ENCODE measurements at places on chromosomes 2 and 18.

GRCh38 chr2:22020091-22020742 lies 896.4 kb downstream of the TDRD15 start:
- peak; percentile 93 for DNase-seq

- no peak for DNase-seq
Observed at GRCh38 chr18:70279470-70279869, 9.4 kb upstream of the SOCS6 start.

- no peak for DNase-seq
Observed at GRCh38 chr2:231987124-231987727, 25.7 kb downstream of the DIS3L2 start.

GRCh38 chr2:26273501-26273900 lies 28.8 kb downstream of the HADHB start:
- no peak for DNase-seq

DNA sequence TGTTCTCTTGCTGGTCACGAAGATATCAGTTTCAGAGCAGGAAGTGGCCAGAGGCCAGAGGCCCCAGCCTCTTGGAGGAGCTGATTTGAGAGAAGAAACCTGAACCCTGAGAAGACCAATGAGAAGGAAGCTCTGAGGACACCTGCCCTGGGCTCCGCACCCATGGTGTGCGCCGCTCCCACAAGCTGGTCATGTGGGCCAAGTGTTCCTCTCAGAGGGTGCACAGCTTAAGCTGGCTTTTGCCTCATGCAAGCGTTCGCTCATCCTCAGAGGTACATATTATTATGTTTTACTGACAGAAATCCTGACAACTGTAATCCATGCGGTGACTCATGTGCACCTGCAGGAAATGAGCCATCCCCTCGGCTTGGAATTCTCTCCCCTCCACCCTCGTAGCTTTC lies 316.1 kb upstream of the MYT1L start:
- no peak for DNase-seq

DNA sequence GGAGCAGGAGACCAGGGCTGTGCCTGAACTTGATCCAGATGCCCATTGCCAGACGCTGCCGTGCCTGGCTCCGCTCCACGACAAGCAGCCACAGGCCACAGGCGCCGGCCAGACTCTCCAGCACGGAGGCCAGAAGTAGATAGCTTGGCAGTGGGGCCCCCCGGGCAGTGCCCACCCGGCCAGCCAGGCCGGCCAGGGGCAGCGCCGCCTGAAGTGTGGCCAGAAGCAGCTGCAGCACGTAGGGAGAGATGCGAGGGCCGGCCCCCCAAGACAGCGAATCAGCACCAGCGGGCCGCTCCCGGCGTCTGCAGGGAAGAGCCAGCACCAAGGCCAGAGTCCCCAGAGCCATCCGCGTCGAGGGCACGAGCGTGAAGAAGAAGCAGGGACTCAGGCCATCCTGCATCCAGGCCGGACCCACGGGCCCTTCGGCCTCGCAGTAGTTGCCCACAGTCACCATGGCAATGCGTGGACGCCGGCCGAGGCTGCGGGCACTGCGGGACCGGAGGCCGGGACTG lies 484 bp downstream of the ABCB6 start:
- no peak for DNase-seq

DNA sequence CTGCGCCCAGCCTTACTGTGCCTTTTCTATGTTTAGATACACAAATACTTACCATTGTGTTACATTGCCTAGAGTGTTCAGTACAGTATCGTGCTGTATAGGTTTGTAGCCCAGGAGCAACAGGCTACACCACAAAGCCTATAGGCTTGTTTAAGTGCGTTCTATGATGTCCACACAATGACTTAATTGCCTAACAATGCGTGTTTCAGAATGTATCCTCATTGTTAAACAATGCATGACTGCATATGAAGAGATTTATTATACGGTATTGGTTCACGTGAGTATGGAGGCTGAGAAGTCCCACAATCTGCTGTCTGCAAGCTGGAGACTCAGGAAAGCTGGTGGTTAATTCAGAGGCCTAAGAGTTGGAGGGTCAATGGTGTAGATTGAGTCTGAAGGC lies 46.1 kb upstream of the MGAT4A start:
- DNase-seq: no peak

GRCh38 chr2:180753809-180754761 lies 226.3 kb upstream of the UBE2E3 start:
- DNase-seq: no peak

DNA sequence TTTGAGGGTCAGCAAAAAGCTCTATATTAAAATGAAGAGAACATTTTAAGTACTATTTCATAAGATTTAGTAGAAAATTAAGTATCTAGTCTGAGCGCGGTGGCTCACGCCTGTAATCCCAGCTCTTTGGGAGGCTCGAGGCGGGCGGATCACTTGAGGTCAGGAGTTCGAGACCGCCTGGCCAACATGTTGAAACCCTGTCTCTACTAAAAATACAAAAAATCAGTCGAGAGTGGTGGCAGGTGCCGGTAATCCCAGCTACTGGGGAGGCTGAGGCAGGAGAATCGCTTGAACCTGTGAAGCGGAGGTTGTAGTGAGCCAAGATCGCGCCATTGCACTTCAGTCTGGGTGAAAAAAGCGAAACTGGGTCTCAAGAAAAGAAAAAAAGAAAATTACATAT lies 1.6 kb downstream of the USP14 start:
- no peak for DNase-seq

DNA sequence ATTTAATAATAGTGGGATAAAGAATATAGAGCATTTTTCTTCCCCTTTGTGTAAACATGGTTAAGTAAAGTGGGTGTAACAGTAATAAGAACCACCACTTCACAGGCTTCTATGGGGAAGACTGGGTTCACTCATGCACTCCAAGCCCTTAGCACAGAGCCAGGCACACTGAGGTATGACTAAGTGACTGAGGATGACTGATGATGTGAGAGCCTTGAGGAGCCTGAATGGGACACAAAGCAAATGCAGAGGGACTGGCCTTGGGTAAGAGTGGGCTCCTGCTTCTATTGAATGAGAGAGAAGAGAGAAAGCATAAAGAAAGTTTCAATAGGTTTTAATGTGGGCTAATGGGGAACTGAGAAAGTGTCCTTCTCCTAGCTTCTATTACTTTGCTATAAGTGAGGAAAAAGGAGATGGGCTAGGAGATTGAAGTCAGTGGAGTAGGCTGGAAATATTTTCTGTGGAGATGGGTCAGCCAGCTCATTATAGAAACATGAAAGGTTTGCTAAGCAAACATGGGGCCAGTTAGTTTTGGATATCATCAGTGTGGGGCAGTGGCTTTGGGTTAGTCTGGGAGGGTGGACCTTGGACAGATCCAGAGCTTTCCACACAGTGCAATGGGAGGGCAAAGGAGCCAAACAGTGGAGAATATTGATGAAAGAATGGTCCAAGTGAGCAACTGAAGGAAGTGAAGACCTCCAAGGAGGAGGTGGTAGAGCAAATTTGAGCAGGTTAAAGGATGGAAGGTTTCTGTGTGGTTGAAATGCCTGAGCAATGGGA lies 20.6 kb downstream of the IL1F10 start:
- no peak for DNase-seq

- DNase-seq: no peak
Observed at GRCh38 chr18:76573325-76574025, 78.4 kb upstream of the ZNF516 start.

- no peak for DNase-seq
Observed at GRCh38 chr2:67883316-67884087, 179.3 kb downstream of the C1D start.

GRCh38 chr2:224268441-224268840 lies 133.5 kb downstream of the FAM124B start:
- DNase-seq: no peak

DNA sequence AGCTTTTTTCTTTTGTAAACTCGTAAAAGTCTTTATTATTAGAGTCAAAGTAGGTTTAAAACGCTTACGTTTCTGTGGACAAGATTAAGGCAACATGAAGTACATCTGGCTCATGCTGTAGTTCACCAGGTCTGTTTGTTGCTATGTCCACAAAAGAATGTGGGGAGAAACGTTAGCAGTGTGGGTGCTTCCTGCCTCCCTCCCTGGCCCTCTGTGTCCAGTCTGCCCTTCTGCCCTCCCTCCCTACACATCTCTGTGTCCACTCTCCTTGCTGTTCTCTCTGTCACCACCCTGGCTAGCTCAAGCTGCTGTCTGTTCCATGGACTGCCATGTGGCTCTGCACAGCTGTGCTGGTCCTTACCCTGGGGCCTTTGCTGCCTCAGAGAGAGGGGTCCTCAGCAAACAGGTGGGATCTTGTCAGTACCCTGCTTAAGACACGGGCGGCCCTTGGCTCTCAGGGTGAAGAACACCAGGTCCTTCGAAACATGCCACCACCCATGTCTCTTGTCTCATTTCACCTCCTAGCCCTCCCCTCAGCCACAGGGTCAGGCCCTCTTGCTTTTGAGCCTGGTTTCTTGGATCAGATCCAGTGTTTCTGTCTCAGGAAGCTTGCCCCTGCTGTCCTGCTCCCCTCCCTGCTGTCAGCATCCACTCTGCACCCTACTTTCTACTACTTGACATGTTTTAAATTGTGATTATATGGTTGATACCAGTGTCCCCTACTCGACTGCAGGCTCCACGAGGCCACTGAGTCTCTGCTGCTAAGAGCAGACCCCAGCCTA lies 79.2 kb downstream of the LIMS1 start:
- DNase-seq: no peak

GRCh38 chr2:104794441-104794840 lies 59.5 kb upstream of the POU3F3 start:
- DNase-seq: no peak

DNA sequence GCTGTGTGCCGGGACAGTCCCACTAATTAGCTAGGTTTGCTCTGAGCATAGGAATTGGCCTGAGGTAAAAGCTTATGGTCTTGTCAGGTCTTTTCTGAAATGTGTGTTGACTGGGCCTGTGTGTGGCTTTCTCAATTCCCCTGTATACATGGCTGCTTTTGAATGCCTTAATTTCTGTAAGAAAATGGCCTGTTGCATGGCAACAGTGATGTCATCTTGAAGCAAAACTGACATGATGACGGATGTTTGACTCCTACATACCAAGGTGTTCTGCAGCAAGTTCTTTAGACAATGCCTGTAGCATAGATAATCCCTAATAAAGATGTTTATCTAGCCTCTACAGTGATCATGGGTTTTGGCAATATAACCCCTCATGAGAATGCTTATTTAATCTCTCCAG lies 198.5 kb downstream of the OTX1 start:
- no peak for DNase-seq

DNA sequence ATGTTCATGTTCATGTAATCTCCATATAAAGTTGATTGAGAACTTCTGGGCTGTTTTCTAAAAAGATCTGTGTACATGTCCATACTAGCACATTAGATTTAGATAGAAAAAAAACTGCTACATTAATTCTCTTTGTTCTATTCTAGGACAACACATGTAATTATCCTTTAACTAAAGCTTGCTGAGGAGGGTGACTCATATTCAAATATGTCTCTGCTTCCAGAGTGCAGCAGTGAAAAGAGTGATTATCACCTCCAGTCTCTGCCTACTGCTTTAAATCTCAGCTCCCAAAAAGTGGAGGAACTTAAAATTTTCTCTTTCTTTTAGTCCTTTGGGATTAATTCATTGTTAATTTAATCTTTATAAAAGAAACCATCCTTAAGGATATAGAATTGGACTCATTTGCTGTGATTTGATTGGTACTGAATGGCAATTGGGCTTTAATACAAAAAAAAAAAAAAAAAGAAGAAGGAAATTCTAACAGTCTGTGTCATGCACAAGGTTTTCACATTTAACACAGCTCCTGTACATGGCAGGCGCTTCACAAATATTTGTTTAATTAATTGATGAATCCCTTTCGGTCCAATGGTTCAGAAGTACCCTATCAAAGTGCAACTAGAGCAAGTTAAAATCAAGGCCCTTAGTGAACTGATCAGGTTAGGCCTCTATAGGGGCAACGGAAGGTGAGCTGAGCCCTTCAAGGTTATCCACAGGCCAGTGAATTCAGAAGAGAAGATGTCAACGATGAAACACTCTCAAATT lies 214.0 kb upstream of the KCNJ3 start:
- no peak for DNase-seq

- DNase-seq: no peak
Observed at GRCh38 chr2:56217106-56217505, 33.3 kb downstream of the CCDC85A start.

- no peak for DNase-seq
Observed at GRCh38 chr2:110647777-110648176, 30.1 kb downstream of the BUB1 start.

- peak; percentile 56 for DNase-seq
Observed at GRCh38 chr2:157055660-157056199, 201.8 kb upstream of the GALNT5 start.

DNA sequence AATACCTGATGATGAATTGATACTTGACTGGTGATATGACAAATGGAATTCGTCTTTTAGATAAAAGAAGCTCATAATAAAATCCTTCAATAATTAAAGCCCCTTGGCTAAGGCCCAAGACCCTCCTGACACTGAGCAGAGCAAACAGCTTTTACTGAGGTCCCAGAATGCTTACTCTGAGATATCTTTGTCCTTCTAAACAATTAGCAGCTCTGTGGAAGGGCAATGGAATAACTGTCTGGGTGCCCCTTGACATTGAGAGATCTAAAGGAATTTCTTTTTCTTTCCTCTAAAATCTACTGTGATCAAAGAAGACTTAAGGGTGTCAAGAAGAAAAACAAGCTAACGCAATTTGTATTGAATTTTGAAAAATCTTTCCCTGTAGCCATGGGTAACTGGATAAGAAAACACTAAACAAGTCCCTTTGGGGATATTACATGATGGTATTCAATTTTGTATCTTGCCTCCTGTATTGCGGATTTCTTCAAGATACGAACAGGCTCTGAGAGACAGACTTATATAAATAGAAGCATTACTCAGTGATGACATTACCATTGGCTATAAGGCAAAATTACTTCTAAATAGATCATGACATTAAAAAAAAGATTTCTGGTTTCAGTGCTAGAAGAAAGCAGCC lies 128.8 kb downstream of the MREG start:
- DNase-seq: no peak

DNA sequence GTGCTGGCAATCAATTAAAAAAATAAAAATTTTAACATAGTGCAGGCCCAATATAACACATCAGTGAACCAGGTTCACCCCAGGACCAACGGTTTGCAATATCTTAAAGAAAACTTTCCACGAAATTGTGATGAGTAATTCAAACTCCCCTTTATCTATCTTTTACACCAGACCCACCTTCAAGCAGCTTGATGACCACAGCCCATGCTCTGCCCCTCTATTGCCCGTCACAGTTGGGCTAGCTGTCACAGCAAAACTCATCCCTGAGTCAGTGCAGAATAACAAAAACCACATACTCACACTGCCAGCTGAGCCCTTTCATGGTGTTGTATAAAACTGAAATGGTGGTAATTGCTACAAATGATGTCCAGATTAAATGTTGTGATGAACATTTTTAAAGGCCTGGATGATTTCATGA lies 112.5 kb upstream of the CREB1 start:
- no peak for DNase-seq

GRCh38 chr2:48279344-48280090 lies 250.4 kb upstream of the STON1 start:
- DNase-seq: no peak

- no peak for DNase-seq
Observed at GRCh38 chr2:10759151-10759714, 37.8 kb downstream of the ATP6V1C2 start.

- DNase-seq: no peak
Observed at GRCh38 chr2:235678712-235679111, 184.9 kb downstream of the AGAP1 start.
